ENCODE measurements at places on chromosomes 7 and 10. TPM values are rescaled to one million over a fixed set of nuclear protein-coding genes. Genes with fewer than 3 reads are reported as not detected.

The TMEM243 gene
- total RNA-seq = 59.5 TPM

The ZNF282 gene
- 24.7 TPM for total RNA-seq

The MYO1G gene
- 403 TPM for total RNA-seq

GRCh38 chr10:122154031-122154544, 117.0 kb upstream of the BTBD16 start:
- H3K27me3 ChIP-seq = peaks cover 4% of the 10 kb centered on the region
- H3K4me1 ChIP-seq = no peaks in the 10 kb centered on the region
- H3K4me3 ChIP-seq = no peak overlapping the region

GRCh38 chr7:141074162-141074991, 513 bp downstream of the TMEM178B start:
- peak overlapping the region; percentile 74 for H3K4me3 ChIP-seq
- peaks cover 12% of the 10 kb centered on the region for H3K4me1 ChIP-seq
- peaks cover 53% of the 10 kb centered on the region for H3K27me3 ChIP-seq
- peak; percentile 50 for DNase-seq
- H3K27ac ChIP-seq = no peak overlapping the region

GRCh38 chr7:143408686-143409561, at the start of gene EPHA1:
TSS of gene EPHA1 (minus strand) at chr7:143408856. CDS start at chr7:143408805, 51 bp downstream.
- H3K27me3 ChIP-seq = peaks cover 2% of the 10 kb centered on the region
- peak within 1 kb of the TSS; percentile 89 for H3K4me3 ChIP-seq
- H3K4me1 ChIP-seq = peaks cover 33% of the 10 kb centered on the region
- DNase-seq = peak; percentile 45
- peaks cover 10% of the 10 kb centered on the region for H3K36me3 ChIP-seq

Data from activated naive CD8-positive, alpha-beta T cell treated with anti-CD3 and anti-CD28 coated beads, Interleukin-2, amount 10 ng/mL, durations not matched to agents 7 days and 5 days (primary cell).